ENCODE measurements at places on chromosomes 4 and X. TPM values are rescaled to one million over a fixed set of nuclear protein-coding genes. Genes with fewer than 3 reads are reported as not detected.

DNA sequence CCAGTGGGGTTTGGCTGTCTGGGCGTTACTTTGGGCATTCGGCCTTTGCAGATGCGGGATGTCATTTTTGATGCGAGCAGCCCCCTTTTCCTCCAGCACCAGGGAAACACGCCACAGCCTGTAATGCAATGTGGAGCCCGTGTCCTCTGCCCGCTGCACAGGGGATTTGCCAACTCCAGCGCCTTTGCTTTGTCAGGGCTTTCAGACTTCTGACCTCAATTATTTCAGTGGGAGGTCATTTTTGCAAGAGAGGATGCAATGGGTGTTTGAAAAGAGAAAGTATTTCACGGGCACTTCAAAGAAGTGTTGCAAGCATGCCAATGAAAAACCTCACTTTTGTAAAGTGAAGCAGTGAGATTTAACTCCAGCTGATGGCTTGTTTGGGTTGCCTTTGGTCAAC is 11.5 kb downstream of the CLCN4 start:
- DNase-seq, result no peak

DNA sequence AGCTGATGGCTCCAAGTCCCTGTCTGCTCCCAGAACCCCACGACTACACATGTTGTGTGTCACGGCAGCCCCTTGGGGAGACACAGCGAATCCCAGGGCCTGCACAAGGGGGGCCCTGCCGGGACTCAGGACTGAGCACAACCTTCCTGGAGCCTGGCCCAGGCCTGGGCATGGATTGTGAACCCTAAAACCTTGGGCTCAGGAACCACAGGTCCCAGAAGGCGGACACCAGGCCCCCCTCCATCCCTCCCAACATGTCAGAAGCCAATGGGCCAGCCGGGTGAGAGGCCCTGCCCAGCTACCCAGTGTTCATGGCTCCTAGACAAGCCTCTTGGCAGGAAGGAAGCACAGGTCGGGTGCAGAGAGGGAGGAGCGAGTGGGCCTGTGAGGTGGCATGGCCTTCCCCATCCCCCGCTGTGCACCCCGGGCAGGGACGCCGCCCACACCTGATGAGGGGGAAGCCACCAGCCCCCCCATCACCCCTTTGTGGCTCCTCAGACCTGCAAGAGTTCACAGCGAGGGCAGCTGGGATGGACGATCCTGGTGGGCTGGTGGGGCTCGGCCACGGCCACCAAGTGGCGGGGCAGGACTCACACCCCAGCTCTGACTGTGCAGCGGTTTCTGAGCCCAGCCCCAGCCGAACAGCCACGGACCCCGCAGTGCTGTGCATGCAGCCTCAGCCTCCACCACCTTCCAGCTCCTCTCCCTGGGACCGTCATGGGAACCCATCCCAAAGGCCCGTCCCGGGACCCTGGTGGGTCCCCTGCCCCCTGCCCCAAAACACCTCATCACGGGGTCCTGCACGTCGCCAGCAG is 3.7 kb downstream of the PDE6B start:
- DNase-seq, result peak; percentile 35

- no peak for DNase-seq
Observed at GRCh38 chr4:57865264-57865663, 755.1 kb upstream of the IGFBP7 start.

- DNase-seq, result no peak
Observed at GRCh38 chrX:151398346-151398745, 1.3 kb downstream of the VMA21 start.

- DNase-seq, result no peak
Observed at GRCh38 chr4:85701861-85702321, 226.9 kb downstream of the ARHGAP24 start.

- no peak for DNase-seq
Observed at GRCh38 chrX:57596516-57596915, 4.7 kb downstream of the ZXDB start.

GRCh38 chrX:107014936-107015335 is 14.9 kb upstream of the MORC4 start:
- DNase-seq, result no peak

GRCh38 chr4:73816814-73817213 is 19.7 kb upstream of the CXCL6 start:
- no peak for DNase-seq

DNA sequence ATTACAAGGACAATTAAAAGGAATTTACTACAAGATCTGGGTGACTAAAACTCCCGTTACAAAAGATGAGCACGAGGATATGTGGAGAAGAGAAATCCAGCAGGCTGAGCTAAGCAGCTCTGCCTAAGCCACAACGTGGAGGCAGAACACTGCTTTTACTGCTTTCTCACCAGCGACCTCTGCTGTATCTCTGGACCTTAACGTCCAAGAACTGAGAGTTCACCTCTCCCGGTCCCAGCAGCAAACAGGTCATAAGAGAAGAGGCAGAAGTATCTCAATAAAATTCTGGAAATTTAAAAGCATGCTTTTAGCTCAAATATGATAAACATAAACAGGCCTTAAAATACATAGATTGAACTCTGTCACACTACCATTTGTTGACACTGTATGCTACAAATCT is 81.0 kb downstream of the ADGRA3 start:
- peak; percentile 83 for DNase-seq

NEIL3 gene
- total RNA-seq, result 8.9 TPM

SLC38A5 gene
- total RNA-seq, result 38.9 TPM
